ENCODE measurements at places on chromosomes 3 and 15.

- DNase-seq = no peak
Observed at GRCh38 chr15:88993662-88994061, 80.5 kb upstream of the MFGE8 start.

DNA sequence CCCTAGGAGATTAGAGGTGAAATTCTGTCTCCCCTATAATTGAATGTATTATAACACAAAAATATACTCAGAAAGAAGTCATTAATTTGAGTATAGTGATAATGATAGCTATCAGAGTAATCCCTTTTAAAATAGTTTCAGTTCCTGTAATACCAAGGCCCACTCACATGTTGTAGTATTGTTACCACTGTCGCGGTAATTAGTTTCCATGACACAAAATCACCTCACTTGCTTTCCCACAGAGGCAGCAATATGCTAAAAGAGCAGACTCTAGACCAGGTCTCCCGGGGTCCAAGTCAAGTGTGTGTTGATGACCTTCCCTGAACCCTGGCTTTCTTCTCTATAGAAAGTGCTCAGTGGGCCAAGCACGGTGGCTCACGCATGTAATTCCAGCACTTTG, 39.5 kb upstream of the NSMCE3 start:
- no peak for DNase-seq

DNA sequence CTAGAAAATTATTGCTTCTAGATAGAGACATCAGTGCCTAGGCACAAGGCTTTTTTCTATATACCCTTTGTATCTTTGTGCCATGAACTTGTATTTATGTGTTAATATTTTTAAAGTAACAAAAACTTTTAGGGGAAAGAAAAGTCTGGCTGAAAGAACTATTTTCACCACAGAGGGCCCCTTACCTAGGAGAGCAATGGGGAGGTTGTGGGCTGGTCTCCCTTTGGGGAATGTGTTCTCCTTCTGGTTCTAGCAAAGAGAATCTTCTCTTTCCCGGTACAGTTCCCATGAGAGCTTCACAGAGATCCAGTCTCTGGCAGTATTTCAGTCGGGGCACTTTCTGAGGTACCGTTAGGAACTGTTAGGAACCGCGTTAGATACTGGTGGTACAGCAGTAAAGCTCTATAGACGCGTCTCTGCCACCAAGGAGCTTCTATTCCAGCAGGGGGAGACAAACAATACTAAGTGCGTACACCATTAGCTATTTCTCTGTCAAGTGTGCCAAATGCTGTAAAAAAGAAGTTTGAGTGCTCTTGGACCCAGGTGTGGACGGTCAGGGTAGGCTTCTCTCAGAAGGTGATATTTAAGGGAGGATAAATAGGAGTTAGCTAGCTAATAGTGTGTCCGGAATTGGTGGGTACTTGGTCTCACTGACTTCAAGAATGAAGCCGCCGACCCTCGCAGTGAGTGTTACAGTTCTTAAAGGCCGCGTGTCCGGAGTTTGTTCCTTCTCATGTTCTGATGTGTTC, 4.6 kb upstream of the EPB42 start:
- DNase-seq = peak; percentile 17

- DNase-seq = no peak
Observed at GRCh38 chr3:44109771-44110361, 131.8 kb upstream of the TOPAZ1 start.
